H9 (cell line): ENCODE measurements at places on chromosomes 4 and X.

DNA sequence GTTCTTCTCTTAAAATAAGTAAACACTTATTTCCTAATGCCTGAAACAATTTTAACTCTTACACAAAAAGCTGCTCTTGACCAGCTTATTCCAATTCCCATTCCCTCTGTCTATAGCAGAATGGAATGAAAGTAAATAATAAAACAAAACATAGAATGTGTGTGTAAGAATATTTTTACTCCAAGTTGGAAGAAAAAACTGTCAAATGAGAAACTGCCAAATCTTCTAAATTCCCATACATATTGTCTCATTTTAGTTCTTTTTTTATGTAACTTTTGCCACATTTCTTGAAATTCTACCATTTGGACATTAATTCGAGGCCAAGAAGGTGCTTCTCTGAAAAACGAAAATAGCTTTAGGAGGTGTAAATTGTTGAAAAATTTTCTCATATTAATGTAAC is 477.1 kb downstream of the FAT4 start:
- no peak for DNase-seq

GRCh38 chr4:4995103-4995907 is 24.0 kb downstream of the CYTL1 start:
- peak; percentile 90 for DNase-seq

- DNase-seq = no peak
These were observed 339.7 kb upstream of the PITX2 start for GRCh38 chr4:110962616-110963015.

GRCh38 chr4:95212692-95213091 is 336.1 kb downstream of the UNC5C start:
- no peak for DNase-seq

- no peak for DNase-seq
These were observed 29.5 kb upstream of the FGFR3 start for GRCh38 chr4:1763550-1764080.

DNA sequence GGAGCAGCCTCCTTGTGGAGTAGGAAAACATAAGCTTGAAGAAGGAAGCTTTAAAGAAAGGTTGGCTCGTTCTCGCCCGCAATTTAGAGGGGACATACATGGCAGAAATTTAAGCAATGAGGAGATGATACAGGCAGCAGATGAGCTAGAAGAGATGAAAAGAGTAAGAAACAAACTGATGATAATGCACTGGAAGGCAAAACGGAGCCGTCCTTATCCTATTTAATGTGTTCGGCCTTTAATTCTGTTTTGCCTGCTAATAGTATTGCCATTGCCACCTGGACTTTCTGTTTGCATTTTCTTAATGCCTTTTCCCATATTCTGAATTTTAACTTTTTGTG is 1.4 kb downstream of the TCEAL1 start:
- DNase-seq = no peak

DNA sequence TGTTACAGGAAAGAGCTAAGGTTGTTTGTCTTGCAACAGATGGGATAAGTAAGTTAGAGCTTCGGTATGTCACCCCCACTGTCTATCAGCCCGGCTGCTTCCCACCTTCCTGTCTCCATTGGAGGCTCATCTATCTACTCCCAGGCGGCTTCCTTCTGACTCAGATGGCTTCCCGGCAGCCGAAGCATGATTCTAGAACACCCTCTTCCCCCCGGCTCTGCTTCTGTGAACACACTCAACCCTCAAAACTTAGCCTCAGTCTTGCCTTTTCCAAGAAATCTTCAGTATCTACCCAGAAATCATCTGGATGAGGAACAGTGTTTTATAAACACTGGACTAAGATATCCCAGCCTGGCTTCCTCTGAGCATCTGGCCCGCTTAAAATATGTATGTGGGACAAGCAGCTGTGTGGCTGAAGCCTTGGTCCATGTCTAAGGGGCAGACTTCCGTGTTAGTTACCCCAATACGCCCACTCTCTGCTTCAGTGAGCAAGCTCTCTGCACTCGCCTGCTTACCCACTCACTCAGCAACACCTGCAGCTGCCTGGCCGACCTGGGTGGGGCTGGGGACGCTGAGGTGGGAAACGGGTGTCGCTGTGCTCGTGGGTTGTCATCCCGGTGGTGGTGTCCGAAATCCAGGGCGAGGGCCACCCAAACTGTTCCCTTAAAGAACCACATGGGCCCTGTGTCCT is 12.0 kb upstream of the SLC2A9 start:
- DNase-seq = no peak

DNA sequence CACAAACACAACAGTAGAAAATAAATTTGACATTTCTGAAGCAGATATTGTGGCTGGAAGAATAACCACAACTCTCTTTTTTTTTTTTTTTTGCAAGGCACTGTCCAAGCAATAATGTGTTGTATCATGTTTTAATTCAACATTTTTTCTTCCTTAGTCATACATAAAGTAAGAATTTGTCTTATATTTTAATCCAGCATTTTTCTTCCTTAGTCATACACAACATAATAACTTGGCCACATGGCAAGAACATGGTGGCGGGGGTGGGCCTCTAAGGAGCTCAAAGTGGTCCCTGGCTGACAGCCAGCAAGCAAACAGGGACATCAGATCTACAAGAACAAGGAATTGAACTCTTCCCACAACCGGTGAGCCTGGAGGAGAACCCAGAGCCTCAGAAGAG is 20.2 kb downstream of the FBXW7 start:
- no peak for DNase-seq

- DNase-seq = no peak
These were observed 655.1 kb upstream of the ADGRL3 start for GRCh38 chr4:60544981-60545380.

DNA sequence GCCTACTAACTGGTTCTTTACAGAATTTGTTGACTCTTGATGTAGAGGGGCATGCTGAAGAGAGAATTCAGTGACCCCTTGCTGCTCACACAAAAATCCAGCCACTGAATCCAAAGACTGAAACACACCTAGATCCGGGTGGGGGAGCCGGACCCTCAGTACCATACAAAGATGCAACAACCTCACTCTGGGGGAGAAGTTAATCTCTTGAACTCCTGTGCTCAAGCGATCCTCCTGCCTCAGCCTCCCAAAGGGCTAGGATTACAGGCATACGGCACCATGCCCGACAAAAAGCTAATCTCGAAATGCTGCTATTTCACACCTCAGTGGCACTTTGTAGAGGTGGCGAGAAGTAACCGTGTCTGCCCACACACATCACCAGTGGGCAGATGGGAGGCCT is 88.8 kb upstream of the HELT start:
- DNase-seq = no peak

DNA sequence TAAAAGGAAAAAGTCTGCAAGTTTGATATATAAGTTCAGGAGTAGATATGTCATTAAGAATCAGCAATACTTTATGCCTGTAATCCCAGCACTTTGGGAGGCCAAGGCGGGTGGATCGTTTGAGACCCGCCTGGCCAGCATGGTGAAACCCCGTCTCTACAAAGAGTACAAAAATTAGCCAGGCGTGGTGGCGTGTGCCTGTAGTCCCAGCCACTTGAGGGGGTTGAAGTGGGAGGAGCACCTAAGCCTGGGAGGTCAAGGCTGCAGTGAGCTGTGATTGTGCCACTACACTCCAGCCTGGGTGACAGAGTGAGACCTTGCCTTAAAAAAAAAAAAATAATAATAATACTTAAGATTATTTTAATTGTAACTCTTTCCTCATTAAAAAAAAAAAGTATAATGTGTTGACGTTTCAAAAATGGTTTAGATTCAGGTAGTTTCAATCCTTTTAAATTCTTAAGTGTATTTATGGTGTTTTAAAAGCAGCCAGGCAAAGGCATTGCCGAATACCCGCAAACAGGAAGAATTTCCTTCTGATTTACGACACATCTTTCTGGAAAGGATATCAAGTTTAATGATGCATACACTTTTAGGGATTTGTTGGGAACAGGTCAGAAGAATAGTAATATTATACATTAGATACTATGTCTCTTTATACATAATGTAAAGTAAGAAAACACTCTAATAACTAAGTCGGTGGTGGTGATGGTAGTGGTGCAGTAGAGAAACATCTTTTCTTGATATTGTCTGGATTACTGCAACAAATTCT is 80.9 kb downstream of the KDM6A start:
- DNase-seq = no peak

- DNase-seq = no peak
These were observed 25.0 kb upstream of the HMGB3 start for GRCh38 chrX:150958177-150958576.

DNA sequence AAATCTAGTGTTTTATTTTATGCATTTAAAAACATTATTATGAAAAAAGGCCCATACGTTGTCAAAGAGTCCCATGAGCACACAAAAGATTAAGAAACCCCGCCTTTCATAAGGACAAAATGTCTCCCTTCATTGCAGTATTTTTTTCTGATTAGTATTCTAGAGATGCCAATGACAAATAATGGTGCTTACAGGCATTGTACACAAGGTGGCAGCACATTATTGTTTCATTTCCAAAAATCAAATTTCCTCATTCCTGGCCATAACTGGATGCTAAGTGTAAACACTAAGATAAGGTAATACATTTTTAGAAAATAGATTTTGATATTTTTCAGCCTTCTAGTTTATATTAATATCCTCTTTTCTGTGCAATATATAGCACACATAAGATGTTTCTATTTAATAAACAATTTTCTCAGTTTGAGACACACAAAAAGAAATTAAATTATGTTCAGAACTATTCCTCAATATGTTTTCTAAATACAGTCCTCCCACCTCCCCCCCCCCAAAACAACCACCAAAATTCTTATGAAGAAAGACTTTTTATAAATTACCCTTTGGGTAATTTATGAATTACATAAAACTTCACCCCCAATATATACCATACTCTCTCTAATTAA is 47.7 kb downstream of the TIGD2 start:
- no peak for DNase-seq

DNA sequence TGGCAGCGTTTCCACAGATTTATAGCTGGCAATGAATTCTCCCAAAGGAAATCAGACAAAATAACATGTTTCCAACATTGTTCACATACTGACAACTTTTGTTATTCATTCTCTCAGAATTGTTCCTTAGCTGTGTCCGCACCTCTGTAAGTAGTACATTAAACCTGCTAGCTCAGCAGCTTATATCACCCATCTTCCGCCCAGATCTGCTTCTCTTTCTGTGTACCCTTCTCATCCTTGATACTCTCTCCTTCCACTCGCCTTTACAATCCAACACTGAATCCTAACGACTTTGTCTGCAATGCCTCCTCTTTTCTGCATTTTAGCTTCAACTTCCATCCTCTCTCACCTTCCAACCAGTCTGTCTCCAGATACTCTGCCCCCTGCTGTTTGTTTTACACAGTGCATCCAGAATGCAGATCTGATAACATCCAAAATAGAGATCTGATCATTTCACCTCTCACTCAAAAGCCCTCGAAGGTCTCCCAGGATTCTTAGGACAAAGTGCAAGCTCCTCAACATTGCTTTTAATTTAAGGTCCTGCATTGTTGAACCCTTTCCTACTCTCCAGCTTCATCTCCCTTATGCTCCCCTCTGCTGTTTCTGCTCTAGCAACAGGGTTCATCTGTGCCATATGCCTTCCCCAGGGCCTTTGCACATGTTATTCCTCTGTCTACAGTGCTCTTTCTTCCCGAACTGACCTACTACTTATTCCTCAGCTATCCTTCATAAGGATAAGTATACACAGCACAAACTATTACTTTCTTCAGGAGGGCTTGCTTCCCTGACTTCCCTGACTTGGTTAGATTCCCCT is 67.3 kb upstream of the VBP1 start:
- no peak for DNase-seq

GRCh38 chr4:158243071-158243470 is 32.8 kb downstream of the TMEM144 start:
- DNase-seq = no peak

- DNase-seq = no peak
These were observed 43.7 kb upstream of the FAM9C start for GRCh38 chrX:13088156-13088487.

DNA sequence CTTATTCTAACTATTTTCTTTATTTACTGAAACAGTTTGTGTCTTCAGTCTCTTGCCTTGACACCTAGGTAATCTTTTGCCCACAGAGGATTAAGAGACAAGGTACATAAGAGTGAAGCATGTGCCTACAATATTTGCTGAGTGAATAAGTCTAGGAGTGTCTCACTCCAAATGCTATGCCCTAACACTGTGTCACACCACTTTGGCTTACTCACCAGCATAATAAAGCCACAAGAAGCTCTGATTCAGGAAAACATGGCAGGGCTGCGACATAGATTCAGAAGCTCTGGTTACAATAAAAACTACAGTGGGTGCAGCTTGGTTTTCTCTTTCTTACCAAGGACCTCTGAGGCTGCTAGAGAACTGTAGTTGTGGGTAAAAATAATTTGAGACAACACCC is 127.1 kb downstream of the RBM46 start:
- no peak for DNase-seq

DNA sequence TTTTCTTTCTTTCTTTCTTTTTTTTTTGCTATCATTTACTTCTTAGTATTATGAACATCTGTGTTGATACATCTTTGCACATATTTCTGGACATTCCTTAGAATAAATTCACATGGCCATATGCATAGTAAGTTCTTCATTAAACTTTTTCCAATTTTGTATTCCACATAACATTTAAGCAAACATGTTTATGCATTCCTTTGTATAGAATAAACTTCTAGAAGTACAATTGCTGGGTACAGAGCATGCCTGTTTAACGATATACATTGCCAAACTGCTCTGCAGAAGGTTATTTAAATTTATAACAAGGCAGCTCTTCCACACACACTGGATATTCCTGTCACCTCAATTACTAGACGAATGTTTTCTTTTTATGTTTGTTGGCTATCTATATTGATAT is 36.0 kb upstream of the STIM2 start:
- no peak for DNase-seq

DNA sequence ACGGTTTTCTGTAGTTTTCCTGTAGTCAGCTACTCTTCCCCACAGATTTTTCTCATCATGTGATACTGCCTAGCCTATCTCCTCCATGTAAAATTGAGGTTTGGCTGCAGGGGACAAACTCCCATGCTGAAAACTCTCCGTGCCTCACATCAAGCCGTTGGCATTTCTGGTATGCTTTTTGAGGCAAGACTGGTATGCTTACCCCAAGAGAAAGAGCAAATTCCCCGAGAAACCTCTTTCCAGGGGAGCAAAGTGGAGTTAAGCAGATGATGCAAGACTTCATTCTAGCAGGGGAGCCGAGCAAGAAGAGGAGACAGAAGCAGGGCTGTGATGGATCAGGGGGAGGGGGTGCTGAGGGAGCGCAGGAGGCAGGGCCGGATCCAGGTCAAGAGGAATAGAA is 4.8 kb downstream of the SOWAHD start:
- DNase-seq = no peak

DNA sequence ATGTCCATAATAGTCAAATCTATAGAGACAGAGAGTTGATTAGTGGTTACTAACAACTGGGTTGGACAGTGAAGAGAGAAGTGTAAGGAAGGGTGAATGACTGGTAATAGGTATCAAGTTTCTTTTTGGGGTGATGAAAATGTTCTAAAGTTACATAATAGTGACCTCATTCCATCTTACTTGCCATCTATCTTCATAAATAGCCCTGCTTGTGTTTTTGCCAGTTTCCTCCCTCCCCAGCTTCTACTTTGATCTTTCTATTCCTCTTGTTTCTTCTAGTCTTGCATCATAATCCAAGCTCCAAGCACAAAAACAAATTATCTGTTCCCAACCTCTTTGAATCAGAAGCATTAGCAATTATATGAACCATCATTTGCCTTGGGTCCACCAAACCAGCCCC is 40.2 kb upstream of the TET2 start:
- no peak for DNase-seq

- DNase-seq = no peak
These were observed 13.8 kb upstream of the ADAMTS3 start for GRCh38 chr4:72582853-72583252.

GRCh38 chr4:110620691-110621327 is 2.1 kb downstream of the PITX2 start:
- peak; percentile 89 for DNase-seq

- DNase-seq = no peak
These were observed 74.8 kb downstream of the STARD8 start for GRCh38 chrX:68721991-68722860.
